Inflammatory macrophage treated with lipopolysaccharide for 4 hours (primary cell): ENCODE measurements at places on chromosomes 6 and 20.

DNA sequence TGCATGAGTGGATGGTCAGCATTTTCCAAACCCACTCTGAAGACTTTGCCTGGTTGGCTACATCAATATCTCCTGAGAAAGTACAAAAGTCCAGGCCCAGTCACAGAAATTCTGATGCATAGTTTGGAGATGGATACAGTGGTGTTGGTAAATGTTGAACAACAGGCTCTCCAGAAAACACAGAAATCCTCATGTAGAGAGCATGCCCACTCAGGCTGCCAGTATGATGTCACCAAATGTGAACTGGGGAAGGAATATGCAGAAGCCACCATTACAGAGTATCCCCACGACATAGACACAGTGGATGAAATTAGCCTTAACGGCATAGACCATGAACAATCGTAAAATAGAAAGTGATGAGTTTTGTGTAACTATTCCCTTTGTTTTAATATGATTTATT, 97.1 kb upstream of the NXT1 start:
- DNase-seq, result no peak

- DNase-seq, result no peak
These were observed 399.2 kb downstream of the TAF4 start for GRCh38 chr20:61666471-61666832.

GRCh38 chr6:39787322-39787721, 4.9 kb upstream of the DAAM2 start:
- DNase-seq, result no peak

DNA sequence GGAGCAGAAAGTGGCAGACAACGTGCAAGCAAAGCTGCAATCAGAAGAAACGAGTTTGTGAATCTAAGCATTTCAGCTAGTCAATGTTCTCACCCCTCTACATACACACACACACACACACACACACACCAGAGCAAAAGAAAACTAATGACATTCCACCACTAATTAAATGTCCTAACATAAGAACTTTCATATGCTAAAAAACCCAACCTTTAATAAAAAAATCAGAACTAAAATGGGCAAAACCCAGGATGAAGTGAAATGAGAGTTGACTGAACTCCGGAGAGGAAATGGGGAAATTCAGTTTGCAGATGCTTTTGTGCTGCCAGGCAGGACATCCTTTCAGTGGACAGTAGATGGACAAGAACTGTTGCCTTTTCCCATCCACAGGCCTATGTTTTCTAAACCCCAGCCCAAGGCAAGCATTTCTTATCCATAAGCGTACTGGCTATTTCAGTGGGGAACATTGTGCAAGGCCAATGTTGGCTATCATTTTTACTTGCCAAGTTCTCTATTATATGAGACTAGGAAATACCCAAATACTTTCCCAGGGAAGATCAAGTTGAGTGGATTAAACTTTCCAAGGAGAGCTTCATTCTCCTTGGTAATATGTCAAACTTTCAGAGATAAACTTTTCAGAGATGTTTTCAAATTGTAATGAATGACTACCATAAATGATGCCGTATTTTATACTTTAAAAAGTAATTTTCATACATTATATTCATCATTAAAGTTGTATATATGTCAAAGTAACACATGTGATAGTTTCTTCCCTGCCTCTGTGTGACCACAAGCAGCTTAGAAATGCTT, 27.3 kb downstream of the RIN2 start:
- DNase-seq, result peak; percentile 42

- no peak for DNase-seq
These were observed 33.2 kb downstream of the PHACTR1 start for GRCh38 chr6:12749531-12750379.
